ENCODE measurements at places on chromosomes 3 and 15.

- DNase-seq, result no peak
These were observed 99.0 kb downstream of the TMEM266 start for GRCh38 chr15:76158815-76159214.

DNA sequence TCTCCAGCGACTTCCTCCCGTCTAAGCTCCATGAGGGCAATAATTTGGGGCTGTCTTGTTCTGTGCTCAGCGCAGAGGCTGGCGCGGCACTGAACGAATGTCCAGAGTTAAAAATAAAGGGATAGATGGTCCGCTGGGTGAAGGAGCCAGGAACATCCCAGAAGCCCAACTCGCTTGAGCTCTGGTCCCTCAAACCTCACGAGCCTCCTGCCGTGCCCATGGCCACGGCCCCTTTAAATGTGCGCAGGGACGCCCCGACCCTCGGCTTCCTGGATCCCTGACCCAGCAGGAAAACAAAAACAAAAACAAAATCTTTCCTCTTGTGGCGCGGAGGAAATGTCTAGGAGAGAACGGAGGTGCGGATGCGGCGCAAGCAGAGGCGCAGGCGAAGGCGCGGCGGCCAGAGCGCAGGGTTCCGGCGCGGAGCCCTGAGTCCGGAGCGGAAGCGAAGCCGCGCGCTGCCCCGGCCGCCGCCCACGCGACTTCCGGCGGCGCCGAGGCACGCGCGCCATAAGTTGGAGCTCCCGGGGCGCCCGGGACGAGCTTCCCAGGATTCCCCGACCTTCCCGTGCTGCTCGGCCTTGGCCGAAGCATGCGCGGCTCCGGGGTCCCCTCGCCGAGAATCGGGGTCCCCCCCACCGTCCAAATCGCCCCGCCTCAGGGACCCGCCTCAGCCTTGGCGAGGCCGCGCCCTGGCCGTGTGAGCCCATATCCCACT is 52.9 kb upstream of the WNT7A start:
- DNase-seq, result peak; percentile 19

DNA sequence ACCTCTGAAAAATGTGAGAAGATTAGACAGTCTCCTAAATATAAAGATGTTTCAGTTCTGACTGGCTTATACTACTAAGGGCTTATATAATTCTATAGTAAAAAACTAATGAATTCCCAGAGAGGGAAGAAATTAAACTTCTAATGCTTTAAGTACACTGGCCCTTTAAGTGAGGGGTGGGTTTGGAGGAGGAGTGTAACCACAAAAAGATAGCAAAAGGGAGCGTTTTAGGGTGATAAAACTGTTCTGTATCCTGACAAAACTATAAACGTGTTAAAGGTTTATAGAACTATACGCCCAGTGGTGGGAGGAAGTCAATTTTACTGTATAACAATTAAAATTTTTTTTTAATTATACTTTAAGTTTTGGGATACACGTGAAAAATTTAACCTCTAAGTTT is 45.8 kb downstream of the CEP152 start:
- no peak for DNase-seq

GRCh38 chr3:155889212-155889611 is 18.8 kb downstream of the GMPS start:
- DNase-seq, result no peak

DNA sequence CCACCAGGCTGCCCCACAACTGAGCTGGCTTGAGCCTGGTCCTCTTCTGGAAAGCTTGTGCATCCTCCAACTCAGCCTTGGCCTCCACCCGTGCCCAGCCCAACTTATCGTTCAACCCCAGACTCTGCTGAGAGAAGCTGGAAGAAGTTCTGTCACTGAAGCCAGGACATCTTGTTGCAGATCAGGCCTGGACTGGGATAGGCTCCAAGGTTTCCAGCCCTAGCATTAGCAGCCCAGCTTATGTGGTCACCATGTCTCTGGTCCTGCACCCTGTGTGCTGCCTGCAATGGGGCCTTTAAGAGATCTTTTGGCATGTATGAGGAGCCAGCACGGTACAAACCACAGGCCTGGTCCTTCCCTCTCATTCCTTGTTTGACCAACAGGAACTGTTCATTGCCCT is 15.2 kb upstream of the CAMP start:
- DNase-seq, result no peak

DNA sequence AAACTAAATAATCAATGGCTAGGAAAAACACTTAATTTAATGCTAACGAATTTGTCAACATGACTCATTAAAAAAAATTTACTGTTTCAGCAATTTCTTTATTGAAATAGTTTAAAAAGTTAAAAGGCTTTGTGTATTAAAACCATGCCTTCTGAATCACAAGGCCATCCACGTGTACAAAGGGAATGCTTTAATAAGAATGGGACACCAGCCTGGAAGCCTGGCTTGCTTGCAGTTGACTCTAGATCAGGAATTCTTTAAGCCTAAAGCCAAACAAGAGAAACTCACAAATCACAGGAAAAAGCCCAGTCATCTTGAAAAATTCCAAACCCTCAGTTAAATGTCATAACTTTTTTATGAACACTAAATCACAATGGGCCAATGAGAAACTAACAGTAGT is 137.6 kb downstream of the PEAK1 start:
- peak; percentile 59 for DNase-seq

- no peak for DNase-seq
These were observed 461.0 kb downstream of the GBE1 start for GRCh38 chr3:81300324-81300927.

DNA sequence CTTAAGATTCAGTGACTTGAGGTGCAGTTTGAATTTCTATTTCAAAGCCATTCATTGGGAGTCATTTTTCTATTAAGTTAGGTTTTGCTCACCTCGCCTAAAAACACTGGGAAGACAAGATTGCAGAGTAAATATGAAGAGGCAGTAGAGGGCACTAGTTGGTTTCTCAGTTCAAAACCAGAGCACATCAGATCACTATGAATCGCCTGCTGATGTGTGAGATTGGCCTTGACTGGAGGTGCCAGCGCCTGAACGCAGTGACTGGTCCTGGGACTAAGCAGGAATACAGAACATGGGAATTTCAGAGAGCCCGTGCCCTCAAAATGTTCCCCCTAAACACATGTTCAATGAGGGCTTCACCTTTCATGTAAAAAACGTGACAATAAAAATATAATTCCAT is 229.0 kb downstream of the ITPR1 start:
- DNase-seq, result peak; percentile 87

GRCh38 chr3:118978393-118978758 is 56.3 kb downstream of the IGSF11 start:
- DNase-seq, result no peak

DNA sequence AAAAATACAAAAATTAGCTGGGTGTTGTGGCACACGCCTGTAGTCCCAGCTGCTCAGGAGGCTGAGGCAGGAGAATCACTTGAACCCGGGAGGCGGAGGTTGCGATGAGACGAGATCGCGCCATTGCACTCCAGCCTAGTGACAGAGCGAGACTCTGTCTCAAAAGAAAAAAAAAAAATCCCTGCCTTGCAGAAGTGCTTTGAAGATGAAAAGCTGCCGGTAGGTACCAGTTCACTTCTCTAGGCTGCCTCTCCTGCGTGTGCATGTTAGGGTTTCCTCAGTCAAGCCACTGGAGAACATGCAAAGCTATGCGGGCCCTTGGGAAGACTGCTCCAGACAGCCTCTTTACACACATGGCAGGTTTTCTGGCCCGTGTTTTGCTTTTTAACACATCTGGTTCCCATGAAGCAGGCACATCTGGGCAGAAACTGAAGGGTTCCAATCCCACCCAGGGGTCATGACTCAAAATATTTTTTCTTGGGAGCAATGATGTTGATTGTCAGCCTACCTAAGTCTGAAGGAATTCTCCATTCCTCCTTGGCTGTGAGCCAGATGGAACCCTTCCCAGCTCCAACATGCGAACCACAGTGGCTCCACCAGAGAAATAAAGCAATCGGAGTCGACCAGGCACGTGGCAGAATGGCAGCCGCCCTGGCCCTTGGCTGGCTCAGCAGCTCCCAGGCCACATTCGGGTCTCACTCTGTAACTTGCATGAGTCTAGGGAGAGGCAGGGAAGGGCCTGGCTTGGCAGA is 29.6 kb downstream of the MGLL start:
- DNase-seq, result peak; percentile 88

DNA sequence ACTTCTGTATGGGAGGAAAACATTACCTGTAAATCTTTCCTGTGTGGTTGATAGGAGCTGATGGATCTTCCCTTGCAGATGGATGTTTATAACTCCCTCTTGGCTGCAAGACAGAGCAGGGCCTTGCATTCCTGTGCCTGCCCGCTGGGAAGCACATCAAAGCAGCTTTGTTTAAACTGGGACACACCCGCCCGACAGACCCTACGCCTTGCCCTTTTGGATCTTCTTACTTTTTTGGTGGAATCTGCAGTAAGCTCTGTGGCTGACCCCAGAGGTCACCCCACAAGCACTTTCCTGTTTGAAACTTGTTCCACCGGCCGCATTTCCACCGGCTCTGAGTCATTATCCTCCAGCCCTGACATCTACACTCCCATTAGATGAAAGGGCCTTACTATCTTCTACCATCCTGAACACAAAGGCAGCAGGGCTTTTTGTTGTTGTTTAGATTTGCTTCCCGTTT is 244.1 kb upstream of the STT3B start:
- peak; percentile 87 for DNase-seq

- DNase-seq, result no peak
These were observed 229.5 kb downstream of the CHL1 start for GRCh38 chr3:426072-426471.

GRCh38 chr3:106337116-106337515 is 468.3 kb upstream of the CBLB start:
- DNase-seq, result no peak

DNA sequence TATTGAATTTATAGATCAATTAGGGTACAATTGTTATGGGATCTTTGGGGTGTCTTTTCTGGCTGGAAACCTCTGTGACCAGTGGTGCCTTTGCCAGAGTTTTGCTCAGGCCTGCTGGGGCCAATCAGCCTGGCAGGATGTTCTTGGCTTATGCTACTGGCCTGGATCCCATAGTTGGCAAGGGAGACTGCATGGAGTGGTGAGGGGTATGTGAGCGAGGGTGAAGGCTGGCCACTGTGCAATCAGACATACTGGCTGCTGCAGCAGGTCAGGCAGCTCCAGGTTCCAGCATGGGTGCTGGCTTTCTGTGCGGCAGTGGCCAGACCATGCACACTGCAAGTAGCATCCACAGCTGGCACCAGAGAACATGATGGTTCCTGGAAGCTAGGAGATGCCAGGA is 1053.2 kb upstream of the GBE1 start:
- DNase-seq, result no peak

DNA sequence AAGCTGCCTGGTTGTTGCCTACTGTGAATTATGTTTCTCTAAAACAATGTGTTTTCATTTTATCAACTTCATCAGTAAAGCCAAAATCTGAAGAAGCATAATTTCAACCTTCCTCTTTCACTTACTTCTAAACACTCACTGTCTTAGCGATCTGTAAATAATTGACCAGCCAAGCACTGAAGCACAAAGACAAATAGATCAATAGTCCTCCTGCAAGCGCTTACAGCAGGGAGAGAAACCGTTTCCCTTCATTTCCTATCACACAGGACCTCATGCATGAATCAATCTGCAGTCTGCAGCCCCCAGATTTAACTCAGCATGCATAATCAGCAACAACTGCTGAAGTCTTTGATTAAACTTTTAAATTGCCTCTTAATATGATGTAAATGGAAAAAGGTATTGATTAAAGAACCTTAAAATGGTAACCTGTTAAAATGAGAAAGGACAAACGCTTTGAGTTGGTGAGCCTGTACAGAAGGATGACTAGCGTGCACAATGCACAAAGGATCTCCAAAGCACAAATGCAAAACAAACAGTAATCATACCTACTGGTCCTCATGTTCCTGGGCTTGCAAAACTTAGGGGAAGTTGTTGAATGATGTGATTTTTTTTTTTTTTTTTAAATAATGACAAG is 370.2 kb upstream of the ZNF385D start:
- DNase-seq, result no peak

- DNase-seq, result no peak
These were observed 350.8 kb upstream of the ZNF385D start for GRCh38 chr3:22101811-22102210.

DNA sequence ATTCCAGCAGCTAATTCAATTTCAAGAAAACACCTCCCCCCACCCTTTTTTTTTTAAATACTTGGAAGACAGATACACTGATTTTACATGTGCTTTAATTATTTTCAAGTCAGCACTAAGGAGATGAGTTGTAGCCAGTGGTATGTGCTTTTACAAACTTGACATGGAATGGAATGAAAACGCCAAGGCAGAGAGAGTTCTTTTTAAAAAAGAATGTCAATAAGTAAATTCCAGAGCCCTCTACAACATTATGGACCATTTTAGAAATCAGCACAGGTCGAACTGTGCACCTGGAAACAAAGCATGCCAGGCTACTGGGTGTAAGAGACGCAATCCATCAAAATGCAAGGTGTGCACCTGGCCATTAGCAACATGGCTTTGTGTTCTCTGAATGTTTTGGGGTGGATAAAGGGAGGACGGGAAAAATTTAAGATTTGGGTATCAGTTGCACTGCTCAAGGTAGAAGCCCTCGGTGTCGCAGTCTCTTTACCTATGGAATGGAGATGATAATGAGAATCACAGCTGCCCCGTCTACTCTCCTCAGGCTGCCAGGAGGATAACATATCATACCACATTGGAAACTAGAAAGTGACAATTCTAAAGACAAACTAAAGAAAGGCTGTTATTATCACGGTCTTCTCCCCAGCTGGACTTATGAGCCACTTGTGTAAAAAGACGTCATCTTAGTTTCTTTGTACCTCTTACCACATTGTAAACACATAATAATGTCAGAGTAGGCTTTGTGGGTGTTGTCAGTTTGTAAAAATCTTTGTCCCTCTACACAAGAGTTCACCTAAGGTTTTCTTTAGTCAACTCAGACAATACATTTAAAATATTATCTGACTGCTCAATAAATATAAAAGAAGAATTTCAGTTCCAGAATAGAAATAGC is 107.4 kb upstream of the PRICKLE2 start:
- DNase-seq, result no peak

GRCh38 chr15:31985607-31986006 is 44.7 kb upstream of the CHRNA7 start:
- DNase-seq, result no peak

DNA sequence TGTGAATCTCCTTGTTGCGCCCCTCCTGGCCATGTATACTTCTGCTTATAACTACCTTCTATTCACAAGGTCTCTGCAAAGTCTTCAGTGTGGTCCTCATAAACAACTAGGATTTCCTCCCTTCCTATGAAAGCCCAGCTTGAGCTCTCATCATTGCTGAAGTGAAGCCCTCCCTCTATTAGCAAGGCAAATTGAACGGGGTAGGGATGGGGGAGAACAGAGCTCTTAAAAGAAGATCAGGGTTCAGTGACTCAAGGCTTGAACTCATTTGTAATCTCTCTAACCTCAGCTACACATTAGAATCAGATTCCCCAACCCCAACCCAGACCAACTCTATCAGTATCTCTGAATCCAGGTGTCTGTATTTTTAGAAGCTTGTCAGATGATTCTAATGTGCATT is 88.3 kb upstream of the ST8SIA2 start:
- DNase-seq, result no peak

DNA sequence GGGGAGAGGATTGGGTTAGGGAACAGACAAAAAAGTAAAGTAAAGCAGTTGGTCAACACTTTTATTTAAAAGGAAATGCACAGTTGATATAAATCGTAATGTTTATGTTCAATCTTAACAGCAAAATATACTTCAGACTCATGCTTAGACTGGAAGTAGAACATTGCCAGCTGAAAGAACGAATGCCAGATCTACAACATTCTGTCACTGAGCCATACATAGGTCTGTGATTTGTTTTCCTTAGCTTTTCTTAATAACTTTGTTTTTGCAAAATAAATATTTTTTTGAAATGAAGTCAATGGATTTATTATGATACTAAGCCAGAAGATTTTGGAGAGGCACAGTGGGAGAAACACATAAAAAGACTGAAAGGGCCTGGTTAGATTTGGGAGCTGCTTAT is 62.0 kb downstream of the LEKR1 start:
- DNase-seq, result no peak

Data from dermis blood vessel endothelial cell (primary cell).